ENCODE measurements at places on chromosomes 1 and 21.

GRCh38 chr21:31107871-31108270 lies 69.6 kb upstream of the KRTAP19-8 start:
- no peak for DNase-seq

DNA sequence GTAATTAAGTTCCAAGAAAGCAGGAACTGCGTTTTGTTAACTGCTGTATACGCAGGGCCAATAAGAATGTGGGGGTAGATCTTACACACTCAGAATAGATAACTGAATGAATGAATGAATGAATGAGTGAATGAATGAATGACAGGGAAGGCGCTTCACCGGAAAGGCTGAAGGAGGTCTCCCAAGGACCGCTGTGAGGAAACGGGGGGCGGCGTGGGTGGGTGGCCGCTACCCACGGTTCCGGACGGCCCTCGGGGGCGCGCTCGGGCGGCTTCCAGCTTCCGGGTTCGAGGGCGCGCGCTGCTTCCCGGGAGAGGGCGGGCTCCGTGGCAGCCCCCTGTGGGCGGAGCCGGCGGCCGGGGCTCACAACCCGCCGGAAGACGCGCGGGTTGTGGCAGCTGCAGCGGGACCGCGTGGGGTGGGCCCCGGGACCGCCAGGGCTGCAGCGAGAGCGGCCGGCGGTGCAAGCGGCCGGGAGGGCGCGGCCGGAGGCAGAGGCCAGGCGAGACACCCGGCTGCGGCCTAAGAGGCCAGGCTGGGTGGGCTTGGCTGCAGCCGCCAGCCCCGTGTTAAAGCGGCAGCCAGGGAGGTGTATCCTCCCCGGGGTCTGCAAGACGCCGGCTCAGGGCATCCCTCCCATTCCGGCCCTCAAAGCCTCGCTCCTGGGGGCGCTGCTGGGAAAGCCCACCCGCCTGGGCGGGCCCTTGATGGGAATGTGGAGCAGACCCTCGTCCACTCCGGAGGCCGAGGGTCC lies at the start of gene ZFP69:
Gene ZFP69, plus strand, starts transcription at position 367 of the 754 bp plus-strand sequence. CDS start 2,072 bp downstream, outside the sequence.
- peak; percentile 94 for DNase-seq

DNA sequence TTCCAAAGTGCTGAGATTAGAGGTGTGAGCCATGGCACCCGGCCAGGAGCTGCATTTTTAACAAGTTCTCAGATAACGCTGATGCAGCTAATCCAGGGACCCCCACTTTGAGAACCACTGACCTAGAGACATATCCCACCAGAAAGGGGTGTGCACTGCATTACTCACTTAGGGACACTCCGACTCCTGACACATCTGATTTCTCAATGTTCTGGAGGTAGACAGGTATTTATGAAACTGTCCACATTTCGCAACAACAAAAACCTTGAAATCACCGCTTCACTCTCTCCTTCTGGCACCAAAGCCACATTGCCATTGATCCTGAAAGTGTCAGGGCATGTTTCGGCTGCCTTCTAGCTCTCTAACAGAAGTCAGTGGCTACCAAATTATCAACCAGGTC lies 23.2 kb upstream of the CAMTA1 start:
- DNase-seq, result no peak

DNA sequence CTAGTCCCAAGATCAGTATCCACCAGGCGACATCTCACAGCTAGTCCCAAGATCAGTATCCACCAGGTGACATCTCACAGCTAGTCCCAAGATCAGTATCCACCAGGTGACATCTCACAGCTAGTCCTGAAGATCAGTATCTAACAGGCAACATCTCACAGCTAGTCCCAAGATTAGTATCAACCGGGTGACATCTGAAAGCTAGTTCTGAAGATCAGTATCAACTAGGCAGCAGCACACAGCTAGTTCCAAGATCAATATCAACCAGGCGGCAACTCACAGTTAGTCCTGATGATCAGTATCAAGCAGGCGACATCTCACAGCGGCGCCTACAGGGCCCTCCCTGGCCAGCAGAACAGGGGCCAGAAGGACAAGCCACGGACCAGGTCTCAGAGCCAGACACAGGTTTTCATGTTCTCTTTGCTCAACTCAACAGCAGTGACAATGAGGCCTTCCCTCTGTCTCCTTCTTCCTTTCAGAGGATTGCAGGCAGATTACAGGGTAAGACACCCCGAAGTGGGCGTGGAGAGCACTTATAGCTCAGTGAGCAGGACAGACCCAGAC lies 32.5 kb downstream of the NPHP4 start:
- DNase-seq, result no peak

DNA sequence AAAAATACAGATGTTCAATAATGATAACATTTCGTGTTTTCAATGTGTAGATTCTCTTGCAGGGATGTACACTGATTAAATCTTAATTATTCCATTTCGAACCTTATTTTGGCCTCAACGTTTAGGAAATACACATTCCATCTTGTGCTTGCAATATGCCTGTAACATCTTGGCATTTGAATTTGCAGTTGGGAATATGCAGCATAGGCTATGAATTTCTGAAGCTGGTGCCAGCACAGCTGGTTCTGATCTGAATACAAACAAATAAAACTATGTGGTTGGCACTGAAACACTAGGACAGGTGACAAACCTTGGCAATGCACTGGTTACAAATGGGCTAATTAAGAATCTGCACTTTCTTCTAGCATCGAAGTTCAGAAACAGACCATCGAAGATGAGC lies 108.4 kb downstream of the ERG start:
- no peak for DNase-seq

DNA sequence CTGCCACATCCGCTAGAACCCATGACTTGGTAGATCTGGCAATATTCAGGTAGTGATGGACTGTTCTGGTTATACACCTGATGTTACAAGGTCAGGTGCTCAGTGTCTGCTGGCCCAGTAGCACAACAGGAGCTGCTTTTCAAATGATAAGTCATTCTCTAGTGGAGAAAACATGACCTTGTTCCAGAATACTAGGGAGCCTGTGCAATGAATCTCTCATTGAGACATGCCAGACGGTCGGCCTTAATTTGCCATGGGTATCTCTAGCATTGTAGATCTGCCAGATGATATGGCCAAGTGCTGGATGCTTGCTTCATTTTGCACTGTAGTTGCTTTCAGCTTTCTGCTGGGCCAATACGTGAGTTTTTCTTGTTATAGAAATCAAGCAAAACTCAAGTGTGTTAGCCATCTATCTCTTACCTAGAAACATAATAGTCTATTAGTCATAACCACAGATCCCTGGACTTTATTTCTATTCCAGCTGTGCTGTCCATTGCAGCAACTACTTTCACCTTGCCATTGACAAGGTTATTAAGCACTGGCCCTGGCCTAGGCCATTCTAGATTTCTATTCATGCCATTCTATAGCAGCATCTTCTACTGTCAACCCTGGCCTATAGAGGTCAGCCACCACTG lies 13.9 kb upstream of the CENPF start:
- DNase-seq, result no peak

GRCh38 chr1:41573785-41574713 lies 89.6 kb upstream of the EDN2 start:
- peak; percentile 91 for DNase-seq

GRCh38 chr1:92037400-92037799 lies 7.6 kb downstream of the EPHX4 start:
- DNase-seq, result no peak

GRCh38 chr1:209302779-209303568 lies 280.5 kb upstream of the CAMK1G start:
- no peak for DNase-seq

GRCh38 chr21:27796106-27796505 lies 829.2 kb upstream of the ADAMTS5 start:
- no peak for DNase-seq

DNA sequence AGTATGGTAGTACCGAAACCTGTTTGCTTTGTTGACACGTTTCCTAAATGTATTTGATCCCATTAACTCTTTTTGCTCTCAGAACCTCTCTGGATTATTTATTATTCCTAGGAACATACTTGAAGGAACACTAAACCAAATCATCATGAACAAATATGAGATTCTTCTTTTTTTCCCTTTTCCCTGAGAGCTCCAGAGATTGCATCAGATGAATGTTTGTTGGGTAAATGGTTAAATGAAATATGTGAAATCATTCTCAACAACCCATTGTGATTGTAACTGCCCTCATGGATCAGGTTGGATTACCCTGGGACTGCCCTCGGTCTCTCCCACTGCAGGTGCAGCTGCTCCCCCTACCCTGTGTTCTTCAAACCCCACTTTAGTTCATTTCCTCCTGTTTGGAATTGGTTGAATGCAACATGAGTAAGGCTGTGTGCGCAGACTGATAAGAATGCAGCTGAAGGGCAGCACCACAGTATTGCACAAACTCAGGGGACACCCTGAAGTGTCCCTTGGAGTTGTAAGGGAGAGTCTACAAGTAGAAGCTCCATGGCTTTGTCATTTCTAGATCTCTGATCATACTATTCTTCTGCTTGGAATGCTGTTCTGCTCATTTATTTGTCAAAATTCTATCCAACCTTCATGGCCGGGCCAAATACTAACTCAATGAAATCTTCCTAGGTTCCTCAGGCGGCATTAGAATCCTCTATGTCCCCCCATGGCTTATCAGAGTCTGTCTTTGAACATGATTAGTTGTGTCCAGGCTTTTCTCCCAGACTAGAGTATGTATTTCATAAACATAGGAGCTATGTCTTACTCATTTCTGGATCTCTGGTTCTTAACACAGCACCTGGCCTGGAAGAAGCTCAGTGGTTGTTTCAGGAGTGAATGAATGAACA lies 47.1 kb upstream of the NEK2 start:
- no peak for DNase-seq

DNA sequence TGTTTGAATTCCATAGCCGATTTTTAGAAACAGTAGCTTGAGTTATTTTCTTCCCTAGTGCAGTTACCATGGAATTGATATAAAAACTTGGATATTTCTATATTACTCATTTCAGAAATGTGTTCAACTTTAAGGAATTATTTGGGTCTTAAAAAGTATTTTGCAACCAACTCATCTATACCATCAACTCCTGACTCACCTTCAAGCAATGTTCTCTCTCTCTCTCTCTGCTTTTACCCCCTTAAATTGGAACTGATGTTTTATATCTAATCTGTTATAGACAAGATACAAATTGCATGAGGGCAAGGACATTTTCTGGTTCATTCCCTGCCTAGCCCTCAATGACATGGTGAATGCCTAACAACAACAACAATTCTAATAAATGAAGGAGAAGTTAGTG lies 214.7 kb upstream of the NRIP1 start:
- DNase-seq, result no peak

DNA sequence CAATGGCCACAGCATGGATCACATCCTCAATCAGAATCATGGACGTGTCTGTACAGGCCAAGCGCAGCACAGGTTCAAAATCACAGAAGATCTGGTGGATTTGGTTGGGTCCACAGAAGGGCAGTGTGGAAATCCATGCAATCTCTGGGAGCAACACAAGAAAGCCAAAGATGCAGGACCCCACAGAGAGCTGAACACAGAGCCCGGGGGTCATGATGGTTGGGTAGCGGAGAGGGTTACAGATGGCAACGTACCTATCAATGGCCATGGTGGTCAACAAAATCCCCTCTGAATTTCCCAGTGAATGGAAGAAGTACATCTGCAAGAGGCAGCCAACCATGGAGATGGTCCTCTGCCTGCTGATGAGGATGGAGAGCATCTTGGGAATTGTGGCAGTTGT lies 3.9 kb upstream of the OR6K3 start:
- DNase-seq, result no peak

DNA sequence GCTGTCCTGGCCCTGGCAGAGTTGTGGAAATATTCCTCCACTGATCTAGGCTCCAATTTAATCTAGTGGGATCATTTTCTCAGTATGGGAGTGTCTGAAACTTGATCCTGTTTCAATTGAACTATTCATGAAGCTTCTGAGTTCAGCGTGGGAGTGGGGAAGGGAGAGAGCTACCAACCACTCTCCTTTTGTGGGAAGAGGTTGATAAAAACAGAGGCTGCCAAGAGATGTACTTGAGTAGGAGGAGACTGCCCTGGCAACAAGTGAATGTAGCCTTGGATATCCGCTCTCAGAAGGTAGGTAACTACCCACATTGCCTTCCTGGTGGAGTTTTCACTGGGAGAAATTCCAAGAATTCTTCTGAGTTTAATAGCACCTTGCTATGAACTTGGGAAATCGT lies at the start of gene CTXND2:
Gene CTXND2, plus strand, starts transcription at position 119 of the 400 bp plus-strand sequence. CDS start 25,179 bp downstream, outside the sequence.
- DNase-seq, result no peak

DNA sequence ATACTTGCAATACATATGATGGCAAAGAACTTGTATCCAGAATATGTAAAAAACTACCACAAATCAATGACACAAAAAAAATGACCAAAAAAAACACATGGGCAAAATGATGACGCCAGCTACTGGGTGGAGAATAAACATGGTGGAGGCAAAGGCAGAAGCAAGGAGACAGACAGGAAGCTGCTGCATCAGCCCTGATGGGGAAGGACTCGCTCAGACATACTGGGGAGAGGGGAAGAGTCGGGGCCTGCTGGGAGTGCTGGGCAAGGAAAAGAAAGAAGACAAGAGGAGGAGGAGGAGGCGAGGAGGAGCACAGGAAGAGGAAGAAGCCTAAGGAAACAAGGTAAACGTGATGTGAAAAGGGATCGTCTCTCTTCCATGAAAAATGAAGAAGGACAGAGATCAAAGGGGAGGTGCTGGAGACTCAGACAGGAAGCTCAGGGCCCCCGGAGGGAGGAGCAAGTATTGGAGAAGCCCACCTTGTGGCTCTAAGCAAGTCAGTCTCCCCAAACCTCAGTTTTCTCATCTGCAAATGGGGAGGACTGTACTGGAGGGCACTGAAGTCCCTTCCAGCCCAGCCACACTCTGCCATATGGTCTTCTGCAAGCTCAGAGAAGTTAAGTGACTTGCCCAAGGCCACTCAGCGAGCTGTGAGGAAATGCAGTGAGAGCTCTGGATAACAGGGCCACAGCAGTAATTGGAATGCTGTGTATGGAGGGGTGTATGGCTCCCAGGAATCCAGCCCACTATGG lies 24.2 kb downstream of the OLFML2B start:
- DNase-seq, result no peak

DNA sequence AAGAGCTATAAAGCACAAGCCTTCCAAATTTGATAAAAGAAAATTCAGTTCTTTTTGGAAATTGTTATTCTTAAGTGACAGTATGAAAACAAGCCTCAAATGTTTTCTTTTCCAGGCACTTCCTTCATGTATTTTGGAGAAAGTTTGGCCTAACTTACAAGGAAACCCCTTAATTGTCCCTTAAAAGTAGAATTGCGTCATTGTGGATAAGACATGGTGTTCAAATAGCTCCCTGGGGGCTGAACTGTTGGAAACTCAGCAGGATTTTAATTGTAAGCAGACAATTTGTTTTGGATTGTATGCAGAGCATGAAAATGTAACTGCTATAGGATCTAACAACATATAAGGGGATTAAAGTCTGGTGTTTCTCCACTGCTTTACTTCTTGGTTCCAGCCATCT lies 35.4 kb upstream of the FGGY start:
- DNase-seq, result no peak
